ENCODE measurements at places on chromosomes 3 and 15.

DNA sequence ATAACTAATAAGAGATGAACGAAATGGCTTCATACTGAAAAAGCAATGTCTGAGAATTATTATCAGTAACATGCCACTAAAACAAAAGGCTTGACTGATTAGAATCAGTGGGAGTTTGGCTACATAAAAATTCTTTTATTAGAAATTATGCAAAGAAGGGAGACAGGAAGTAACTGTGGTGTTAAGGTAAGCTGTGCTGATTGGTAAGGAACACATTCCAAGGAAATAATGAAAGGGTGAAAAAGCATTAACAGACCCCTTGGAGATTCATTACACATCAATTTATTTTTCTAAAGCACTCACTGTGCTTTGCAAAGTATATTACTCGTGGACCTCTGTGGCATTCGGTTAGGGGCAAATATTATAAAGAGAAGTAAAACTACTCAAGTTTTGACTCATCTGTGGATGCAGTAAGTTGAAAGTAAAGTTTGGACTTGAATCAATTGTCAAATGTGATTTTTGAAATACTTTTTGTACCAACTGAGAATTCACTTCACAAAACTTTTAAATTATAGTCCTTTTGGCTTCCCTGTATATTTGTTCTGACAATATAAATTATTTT, 176.1 kb upstream of the ZPLD1 start:
- no peak for DNase-seq

DNA sequence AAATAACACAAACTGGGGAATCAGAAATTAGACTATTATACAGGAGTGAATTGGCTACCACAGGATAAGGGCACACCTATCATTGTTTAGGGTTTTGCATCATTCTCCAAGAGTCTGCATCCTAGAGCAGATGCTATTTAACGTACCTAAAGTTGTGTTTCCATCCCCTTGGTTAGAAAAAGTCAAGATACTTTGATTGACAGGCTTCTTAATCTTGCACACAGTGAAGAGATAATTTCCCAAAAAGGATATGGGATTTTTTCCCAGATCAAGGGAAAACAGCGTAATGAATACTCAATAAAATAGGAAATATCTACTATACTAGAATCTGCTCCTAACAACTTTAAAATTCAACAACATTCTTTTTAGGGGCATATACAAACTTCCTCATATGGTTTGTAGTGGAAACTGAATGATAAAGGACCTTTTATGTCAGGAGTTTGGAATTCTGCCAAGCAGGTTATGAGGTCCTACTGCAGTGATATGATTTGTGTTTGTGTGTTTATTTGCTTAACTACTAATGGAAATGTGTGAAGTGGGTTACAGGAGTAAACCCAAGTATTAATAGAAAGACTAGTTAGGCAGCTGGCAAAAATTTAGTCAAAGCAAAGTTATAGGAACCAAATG, 124.1 kb upstream of the MME start:
- DNase-seq: no peak

- no peak for DNase-seq
Measured at GRCh38 chr3:140552403-140552802, 125.5 kb upstream of the TRIM42 start.

- DNase-seq: no peak
Measured at GRCh38 chr3:22960105-22960984, 242.8 kb upstream of the UBE2E2 start.

- DNase-seq: no peak
Measured at GRCh38 chr15:27486683-27487647, 516.0 kb downstream of the GABRG3 start.

- DNase-seq: no peak
Measured at GRCh38 chr15:87871258-87871681, 385.3 kb downstream of the NTRK3 start.

Data from AG04450 (cell line).